Airway epithelial cell (primary cell): ENCODE measurements at places on chromosomes 5 and 9. TPM values are rescaled to one million over a fixed set of nuclear protein-coding genes. Genes with fewer than 3 reads are reported as not detected.

Gene CSF1R
- 0.09 TPM in 1 of 2 replicates, not detected in the other for total RNA-seq

Gene FAM78A
- 0.21 and 0.37 TPM in 2 replicates for total RNA-seq

Gene NRG2
- total RNA-seq = 0.05 TPM in 1 of 2 replicates, not detected in the other

Gene DIRAS2
- not detected in 2 replicates for total RNA-seq

Gene PCDHGB5
- total RNA-seq = 6.1 and 7.2 TPM in 2 replicates

Gene ANKRD34B
- not detected in 2 replicates for total RNA-seq

Gene ZNF608
- total RNA-seq = 7.6 and 11.4 TPM in 2 replicates
